Hematopoietic multipotent progenitor cell treated with erythropoietin and hydrocortisone succinate and interleukin-3 and kit ligand, for 8 days (in vitro differentiated cells): ENCODE measurements at places on chromosomes 6 and 20.

GRCh38 chr20:44431502-44432234 is 44.0 kb upstream of the TTPAL start:
- no peak for DNase-seq

DNA sequence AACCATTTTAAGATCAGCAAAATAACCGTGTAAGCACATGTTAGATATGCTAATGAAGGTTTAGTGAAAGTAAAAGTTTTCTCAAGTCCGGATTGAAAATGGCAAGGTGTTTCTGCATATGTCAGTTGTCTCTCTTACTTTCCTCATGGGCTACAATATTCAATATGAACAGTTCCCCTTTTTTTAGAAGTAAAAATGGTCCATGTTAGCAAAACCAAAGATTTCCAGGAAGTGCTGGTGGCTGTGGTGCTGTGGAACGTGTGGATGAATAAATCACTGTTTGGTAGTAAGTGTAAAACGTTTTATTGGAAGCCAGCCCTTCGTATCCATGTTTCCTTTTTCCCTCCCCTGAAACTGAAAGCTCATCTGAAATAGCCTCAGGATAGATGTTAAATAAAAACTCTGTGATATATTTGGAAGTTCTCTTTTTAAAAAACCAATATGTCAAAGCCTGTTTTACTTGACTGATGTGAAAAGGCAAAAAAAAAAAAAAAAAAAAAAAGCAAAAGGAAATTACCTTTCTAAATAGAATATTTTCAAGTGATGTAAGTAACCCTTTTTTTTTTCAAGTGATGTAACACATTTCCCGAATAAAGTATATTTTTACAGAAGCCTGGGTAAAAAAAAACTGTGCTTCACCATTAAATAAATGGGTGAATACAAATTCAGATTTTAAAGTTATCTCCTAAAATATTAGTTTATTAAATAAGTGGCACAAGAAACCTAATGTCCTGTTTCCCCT is 41.9 kb downstream of the PLEKHG1 start:
- DNase-seq, result no peak

DNA sequence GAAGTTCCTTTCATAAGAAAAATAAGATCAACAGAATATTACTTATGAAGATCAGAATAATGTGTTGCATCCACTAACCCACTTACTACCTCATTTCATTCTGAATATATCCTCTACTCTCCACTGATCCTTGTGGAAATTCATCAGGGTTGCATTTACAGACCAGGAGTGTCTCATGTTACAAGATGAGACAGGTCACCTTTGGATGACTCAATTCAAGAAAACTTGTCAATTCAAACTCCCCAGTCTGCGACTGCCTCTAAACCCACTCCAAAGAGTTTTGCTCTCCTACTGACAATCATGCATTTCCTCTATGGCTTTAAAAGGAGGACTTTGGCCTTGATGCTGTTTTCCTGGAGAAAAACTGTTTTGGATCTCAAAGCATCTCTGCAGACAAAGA is 68.4 kb downstream of the ID4 start:
- DNase-seq, result no peak

GRCh38 chr6:114096561-114097172 is 125.7 kb upstream of the HDAC2 start:
- peak; percentile 62 for DNase-seq

DNA sequence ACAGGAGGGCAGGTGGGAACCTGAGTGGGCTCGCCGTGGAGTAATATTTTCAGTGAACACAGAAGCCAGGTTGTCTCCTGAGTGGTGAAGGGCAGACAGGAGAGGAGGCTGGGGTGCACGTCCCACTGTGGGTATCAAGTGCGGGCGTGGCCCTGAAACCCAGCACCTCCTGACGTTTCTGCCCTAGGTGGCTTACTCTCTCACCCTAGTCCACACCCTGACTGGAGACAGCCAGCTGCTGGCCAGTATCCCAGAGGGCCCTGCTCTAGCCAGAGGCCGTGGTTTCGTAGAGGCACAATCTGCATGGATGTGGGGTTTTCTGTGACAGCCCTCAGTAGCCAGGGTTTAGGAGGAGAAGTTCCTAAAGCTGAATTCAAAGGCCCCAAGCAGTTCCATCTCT is 86.7 kb downstream of the TRERF1 start:
- no peak for DNase-seq

GRCh38 chr6:159753081-159753872 is 8.6 kb upstream of the ACAT2 start:
- no peak for DNase-seq

DNA sequence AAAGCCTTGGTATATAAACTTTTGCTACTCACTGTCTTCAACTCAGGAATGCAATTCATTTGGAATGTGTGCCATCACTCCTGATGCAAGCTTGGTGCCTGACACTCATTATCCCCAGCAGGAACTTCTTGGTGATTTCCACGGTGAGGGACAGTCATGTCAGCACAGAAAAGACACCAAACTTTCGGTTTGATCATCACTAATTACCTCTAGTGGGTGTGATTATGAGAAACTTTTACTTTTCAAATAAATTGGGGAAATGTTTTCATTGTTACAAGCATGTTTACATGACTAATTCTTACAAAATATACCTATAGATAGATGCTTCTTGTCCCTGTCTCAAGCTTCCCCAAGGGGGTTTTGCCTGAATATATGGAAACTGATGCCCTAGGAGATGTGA is 40.9 kb downstream of the RPP40 start:
- no peak for DNase-seq

DNA sequence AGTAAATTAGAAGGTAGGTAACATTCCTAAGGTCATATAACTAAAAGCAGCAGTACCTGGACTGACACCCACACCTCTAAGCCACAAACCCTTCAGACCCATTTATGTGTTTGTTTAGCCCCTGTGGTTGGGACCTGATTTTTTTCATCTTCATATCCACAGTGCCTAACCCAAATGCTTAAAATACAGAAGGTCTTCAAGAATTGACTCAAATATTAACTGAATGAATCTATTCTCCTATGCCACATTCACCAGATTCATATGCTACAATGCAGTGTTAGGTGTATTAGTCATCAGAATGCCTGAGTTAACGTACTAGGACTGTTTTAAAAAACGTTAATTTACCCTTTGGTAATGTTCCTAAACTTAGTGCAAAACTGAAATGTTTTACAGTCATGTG is 124.8 kb downstream of the AHI1 start:
- no peak for DNase-seq
